ENCODE measurements at places on chromosomes 2 and 18.

GRCh38 chr2:29549069-29549380, 372.4 kb downstream of the ALK start:
- no peak for DNase-seq

DNA sequence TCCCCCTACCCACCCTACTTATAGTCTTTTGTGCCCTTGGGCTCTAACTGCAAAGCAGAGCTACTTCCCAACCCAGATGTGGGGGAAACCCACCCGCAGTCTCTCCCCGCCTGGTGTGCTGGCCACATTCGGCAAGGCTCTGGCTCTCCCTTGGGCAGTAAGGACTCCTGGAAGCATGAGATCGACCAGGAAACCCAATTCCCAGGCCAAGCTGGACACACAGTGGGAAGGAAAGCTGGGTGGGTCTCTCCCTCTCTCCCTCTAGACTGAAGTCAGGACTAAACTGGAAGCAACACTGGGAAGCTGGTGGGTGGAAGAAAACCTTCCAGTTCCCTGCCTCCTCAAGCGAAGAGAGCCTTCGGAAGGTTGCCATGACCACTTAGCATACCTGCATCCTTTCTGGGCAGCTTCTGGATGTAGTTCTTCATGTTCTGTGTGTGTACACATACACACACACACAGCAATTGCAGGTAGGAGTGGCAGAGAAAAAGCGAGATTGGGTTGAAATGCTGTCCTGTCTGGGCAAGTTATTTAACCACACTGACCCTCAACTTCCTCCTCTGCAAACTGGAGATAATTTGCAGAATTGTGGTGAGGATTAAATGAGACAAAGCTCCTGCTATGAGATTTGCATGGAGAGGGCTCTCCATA, 33.9 kb downstream of the ZBTB7C start:
- DNase-seq: no peak

GRCh38 chr2:73859721-73860586, 31.2 kb downstream of the STAMBP start:
- no peak for DNase-seq

- DNase-seq: no peak
Observed at GRCh38 chr2:43616967-43617680, 19.9 kb upstream of the PLEKHH2 start.

- no peak for DNase-seq
Observed at GRCh38 chr2:110116033-110116710, 550 bp upstream of the MALL start.

DNA sequence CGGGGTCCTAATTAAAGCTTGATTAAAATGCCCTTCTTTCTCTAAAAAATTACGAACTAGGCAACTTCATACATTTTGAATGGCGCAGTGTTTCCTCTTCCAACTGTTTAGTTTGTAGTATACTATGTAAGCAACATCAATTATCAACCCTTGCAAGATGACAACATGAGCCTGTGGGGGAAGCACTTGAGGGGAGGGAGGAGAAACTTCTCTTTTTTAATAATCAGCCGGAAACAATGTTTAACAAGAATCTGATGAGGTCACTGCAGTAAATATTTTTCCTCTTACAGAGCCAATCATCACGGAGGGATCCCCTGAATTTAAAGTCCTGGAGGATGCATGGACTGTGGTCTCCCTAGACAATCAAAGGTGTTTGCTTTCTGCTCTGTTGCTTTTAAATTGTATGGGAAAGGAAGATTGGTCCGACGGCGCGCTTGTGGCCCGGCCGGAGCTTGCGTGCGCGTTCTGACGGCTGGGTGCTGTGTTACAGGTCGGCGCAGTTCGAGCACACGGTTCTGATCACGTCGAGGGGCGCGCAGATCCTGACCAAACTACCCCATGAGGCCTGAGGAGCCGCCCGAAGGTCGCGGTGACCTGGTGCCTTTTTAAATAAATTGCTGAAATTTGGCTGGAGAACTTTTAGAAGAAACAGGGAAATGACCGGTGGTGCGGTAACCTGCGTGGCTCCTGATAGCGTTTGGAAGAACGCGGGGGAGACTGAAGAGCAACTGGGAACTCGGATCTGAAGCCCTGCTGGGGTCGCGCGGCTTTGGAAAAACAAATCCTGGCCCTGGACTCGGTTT, 5.3 kb upstream of the DLX1 start:
- no peak for DNase-seq

DNA sequence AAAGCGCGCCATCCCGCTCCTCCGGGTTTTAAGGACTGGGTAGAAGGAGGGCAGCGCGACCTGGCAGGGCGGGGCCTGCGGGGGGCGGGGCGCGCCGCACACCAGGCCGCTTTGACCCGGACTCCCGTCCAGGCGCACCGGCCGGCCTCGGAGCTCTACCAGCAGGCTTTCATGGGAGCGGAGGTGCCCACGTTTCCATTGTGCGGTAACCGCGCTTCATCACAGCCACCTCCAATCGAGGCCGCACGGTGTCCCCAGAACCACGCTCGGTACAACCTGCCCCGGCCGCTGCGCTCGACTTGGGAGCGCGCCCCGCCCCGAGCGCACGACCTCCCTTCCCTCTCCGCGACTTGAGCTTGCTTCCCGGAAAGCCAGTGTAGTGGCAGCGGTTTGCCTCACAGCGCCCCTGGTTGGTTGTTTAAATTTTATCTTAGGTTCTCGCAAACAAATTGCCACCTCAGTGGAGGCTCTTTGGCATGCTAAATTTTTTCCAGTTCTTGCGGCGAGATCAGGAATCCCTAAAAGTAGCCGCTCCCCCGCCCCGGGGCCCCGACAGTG, 280 bp upstream of the CYP1B1 start:
- no peak for DNase-seq

DNA sequence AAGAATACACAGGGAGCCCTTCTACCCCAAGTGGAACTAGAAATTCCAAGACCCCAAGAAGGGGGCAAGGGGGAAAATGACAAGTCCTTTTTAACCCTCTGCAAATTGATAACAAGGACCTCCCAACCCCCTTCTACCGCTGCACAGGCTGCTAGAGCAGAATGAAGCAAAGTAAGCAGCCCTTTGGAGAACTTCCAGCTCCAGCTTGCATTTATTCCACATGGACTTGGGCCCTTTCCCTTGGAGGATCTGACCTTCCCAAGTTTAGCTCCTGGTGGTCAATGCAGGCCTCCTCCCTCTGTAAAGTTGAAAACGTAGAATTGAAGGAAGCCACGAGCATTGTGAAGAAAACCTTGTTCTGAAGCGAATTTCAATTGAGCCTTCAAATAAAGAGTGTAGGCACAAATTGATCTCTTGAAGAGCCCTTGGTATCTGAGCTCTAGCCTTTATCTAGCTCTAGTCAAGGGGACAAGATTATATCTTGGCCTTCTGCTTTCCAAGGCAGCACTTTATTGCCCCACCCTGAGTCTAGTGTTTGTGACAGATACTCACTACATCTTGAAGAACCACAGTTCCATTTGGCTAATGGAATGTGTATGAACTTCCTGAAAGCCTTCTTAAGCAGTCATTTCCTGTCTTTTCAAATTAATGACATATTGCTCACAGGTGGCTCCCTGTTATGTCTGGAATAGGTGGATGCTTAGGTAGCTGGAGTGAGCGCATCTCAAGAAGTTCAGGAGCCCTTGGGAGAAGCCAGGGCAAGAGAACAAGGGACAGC, 37.2 kb downstream of the SLC14A2 start:
- DNase-seq: no peak

DNA sequence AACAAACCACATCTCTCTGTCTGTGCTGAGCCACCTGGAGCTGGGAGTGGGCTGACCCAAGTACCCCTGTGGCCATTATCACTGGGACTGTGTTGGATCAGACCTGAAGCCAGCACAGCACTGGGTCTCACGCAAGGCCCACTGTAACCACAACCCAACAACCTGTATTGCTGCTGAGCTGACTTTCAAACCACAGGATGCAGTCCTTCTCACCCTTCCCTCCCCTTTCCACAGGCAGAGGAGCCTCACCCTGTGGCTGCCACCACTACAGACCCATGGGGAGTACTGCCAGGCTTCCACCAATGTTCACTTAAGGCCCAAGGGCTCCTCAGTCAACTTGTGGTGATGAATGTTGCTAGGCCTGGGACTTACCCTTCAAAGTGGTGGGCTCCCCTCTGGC, 135.7 kb downstream of the DIS3L2 start:
- no peak for DNase-seq
